ENCODE measurements at places on chromosomes 4 and X.

GRCh38 chr4:119011607-119011988, 122.9 kb downstream of the SYNPO2 start:
- DNase-seq: no peak

GRCh38 chr4:98222306-98222705, 38.9 kb upstream of the RAP1GDS1 start:
- DNase-seq: no peak

DNA sequence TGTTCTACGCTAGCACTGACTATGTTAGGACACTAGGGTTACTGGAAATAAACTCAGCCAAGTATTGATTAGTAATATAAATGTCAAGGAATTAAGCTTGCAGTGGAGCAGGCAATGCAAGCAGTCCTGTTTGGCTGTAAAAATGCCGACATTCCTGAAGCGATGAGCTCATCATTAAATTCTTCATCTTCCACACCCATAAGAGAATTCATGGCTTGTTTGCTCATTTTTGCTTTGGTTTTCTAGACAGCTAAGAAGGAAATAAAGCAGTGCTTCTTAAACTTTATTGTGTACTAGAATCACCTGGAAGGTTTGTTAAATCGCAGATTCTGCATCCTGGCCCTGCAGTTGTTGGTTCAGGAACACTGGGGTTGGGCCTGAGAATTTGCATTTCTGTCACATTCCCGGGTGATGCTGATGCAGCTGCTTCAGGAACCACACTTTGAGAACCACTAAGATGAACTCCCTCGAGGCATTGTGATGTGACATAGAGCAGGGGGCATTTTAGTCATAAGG, 17.8 kb downstream of the ANXA3 start:
- no peak for DNase-seq

- no peak for DNase-seq
Observed at GRCh38 chr4:14726877-14727361, 275.4 kb upstream of the CPEB2 start.

DNA sequence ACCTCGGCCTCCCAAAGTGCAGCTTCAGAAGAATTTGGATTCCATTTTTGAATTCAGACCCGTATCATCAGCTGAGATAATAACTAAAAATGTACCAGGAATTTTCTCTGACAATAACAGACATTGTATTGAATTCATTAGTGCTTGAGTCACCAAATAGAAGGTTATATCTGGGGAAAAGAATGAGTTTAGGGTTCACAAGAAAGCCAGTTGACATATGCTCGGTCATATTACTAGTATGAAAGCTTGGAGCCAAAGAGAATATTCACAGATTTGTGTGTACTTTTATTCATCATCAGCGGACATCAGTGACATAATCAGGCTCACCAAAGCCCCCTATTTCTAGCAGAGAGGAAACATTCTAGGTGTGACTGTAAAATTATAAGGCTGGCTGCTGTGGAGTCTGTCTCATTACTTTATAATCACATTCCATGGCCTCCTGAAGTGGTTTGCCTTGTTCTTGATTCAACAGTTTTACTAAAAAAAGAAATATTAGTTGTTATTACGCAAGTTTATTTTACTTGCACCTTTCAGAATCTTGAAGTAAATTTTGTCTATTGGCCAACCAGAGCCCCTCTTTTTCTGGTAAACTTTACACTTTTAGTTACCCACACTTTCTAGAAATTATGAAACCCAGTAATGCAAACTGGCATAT, 14.6 kb upstream of the DCTD start:
- no peak for DNase-seq
